ENCODE measurements at places on chromosomes 5 and 9. TPM values are rescaled to one million over a fixed set of nuclear protein-coding genes. Genes with fewer than 3 reads are reported as not detected.
A peak's percentile ranks its signal among the peaks of the same experiment; 100 is the strongest.

GRCh38 chr9:16987026-16987425, 116.6 kb upstream of the BNC2 start:
- no peak overlapping the region for H3K4me3 ChIP-seq
- H3K27ac ChIP-seq = no peak overlapping the region
- no peak for DNase-seq

- no peaks in the 10 kb centered on the region for H3K4me1 ChIP-seq
- H3K27ac ChIP-seq = no peak overlapping the region
- H3K27me3 ChIP-seq = no peaks in the 10 kb centered on the region
These were observed 488.5 kb downstream of the CYLC2 start for GRCh38 chr9:103483471-103484096.

GRCh38 chr5:38837416-38837815, 8.4 kb upstream of the OSMR start:
- no peaks in the 10 kb centered on the region for H3K4me1 ChIP-seq
- no peaks in the 10 kb centered on the region for H3K36me3 ChIP-seq
- H3K27ac ChIP-seq = no peak overlapping the region
- H3K4me3 ChIP-seq = no peak overlapping the region

GRCh38 chr5:72691751-72692150, 124.7 kb upstream of the TNPO1 start:
- H3K27me3 ChIP-seq = peaks cover 36% of the 10 kb centered on the region
- no peak overlapping the region for H3K4me3 ChIP-seq
- H3K36me3 ChIP-seq = no peaks in the 10 kb centered on the region
- no peaks in the 10 kb centered on the region for H3K4me1 ChIP-seq
- no peak overlapping the region for H3K27ac ChIP-seq

DNA sequence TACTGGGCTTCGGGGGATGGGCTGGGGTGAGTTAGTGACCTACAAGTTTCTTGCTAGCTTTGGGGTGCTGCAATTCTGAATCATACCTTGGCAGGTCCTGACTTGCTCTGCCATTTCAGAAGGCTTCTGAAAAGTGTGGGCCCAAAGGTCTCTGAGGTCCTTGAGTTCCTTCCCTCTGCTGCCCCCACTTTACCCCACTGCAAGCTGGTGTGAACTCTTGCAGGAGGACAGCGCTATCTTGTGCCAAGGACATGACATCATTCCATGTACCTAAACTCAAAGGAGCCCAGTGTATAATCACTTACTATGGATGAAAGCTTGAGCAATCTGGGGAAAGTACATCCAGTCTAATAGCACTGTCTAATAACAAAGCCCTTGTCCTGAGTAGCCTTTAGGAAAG, 157.4 kb downstream of the RMI1 start:
- H3K4me1 ChIP-seq = peaks cover 18% of the 10 kb centered on the region
- peaks cover 63% of the 10 kb centered on the region for H3K27me3 ChIP-seq
- no peak overlapping the region for H3K27ac ChIP-seq
- no peaks in the 10 kb centered on the region for H3K36me3 ChIP-seq
- H3K4me3 ChIP-seq = no peak overlapping the region

DNA sequence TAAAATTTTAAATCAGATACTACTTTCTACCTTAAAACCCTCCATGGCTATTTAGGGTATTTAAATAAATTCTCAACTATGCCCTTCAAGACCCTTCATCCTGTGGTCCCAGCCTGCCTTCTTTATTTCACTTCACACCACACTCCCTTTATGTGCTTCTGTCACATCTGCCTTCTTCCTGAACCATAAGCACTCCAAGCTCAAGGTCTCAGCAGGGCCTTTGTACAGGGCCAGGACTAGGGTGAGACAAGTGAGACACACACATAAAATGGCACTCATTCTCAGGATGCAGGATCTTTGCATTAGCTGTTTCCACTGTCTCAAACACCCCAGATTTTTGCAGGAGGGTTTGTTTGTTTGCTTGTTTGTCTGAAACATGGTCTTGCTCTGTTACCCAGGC, 7.6 kb downstream of the ITK start:
- peak overlapping the region; percentile 77 for H3K4me3 ChIP-seq
- peaks cover 40% of the 10 kb centered on the region for H3K36me3 ChIP-seq
- H3K4me1 ChIP-seq = peaks cover 72% of the 10 kb centered on the region
- DNase-seq = no peak
- no peaks in the 10 kb centered on the region for H3K27me3 ChIP-seq
- H3K27ac ChIP-seq = peak overlapping the region; percentile 66

GRCh38 chr9:126721564-126721981, 83.3 kb upstream of the ZBTB43 start:
- peak overlapping the region; percentile 78 for H3K27ac ChIP-seq
- H3K4me1 ChIP-seq = peaks cover 42% of the 10 kb centered on the region
- H3K27me3 ChIP-seq = no peaks in the 10 kb centered on the region
- H3K36me3 ChIP-seq = no peaks in the 10 kb centered on the region

DNA sequence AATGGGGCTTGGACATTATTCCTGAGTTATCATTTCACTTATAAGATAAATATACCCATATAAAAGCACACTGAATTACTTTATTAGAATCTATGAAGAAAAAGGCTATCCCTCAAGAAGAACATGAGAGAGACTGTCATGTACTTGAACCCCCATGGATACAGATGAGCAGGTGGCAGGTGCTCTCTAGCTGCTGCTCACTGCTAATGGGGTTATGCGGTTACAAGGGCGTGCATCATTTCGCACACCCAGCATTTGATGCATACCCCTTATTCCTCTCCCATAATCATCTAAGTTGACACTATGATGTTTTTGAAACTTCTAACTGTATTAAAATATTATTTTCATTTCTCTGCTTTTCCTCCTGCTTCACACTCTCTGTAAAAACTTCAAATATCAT, 16.4 kb downstream of the ITK start:
- H3K27me3 ChIP-seq = no peaks in the 10 kb centered on the region
- H3K36me3 ChIP-seq = peaks cover 51% of the 10 kb centered on the region
- H3K4me1 ChIP-seq = peaks cover 100% of the 10 kb centered on the region
- H3K27ac ChIP-seq = peak overlapping the region; percentile 99
- peak overlapping the region; percentile 87 for H3K4me3 ChIP-seq

DNA sequence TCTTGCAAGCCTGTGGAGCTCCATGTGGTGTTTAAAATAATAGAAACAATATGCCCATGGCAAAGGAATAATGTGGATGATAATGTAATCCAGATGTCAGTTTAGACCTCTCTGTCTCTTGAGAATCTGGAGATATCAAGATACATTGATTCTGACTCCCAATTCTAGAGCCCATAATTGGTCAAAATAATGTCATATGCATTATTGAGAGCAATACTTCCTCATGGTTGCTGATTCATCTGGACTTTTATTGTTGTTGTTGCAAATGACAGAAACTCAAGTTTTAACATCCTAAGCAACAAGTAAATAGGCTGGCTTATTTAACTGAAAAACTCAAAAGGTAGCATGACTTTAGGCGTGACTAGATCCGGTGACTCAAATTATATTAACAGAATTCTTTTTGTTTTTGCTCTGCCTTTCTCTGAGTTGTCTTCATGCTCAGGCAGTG, 152.1 kb downstream of the PCSK1 start:
- peak overlapping the region; percentile 89 for H3K27ac ChIP-seq
- H3K4me1 ChIP-seq = peaks cover 36% of the 10 kb centered on the region
- H3K36me3 ChIP-seq = peaks cover 2% of the 10 kb centered on the region
- no peak for DNase-seq
- peak overlapping the region; percentile 9 for H3K4me3 ChIP-seq

DNA sequence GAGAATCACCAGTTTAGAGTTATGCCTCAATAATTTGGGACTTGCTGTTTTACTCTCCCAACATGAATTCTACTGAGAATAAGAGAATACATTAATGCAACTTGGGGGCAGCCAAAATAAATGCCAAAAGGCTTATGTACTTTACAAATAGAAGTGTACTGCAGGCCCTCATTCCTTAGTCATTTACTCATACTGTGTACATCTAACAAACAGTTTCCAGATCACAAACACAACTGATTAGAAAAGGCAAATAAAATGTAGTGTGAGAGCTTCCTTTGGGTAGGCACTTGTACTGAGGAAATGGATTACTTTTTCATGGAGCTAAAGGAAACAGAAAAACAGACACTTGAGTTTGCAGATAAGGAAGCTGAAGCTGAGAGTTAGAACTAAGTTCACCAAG, 12.6 kb downstream of the ANKDD1B start:
- H3K4me1 ChIP-seq = no peaks in the 10 kb centered on the region
- no peak overlapping the region for H3K4me3 ChIP-seq
- DNase-seq = no peak
- H3K36me3 ChIP-seq = no peaks in the 10 kb centered on the region
- no peak overlapping the region for H3K27ac ChIP-seq

DNA sequence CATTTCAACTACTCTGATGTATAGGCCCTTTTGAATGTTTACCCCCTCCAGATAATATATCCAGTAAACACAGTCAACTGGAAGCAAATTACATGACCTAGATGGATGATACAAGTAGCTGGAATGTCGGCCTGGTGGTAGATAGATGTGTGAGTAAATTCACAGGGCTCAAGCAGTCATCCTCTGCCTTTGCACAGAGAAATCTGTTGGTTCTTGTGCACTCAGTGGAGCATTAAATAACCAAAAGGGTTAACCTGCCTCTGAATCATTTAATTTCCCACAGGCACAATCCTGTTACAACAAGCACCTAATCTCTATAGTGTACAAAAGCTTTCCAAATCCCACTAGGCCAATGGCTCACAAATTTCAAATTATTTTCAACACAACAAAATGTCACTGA, 668.3 kb downstream of the DNAH5 start:
- no peak overlapping the region for H3K27ac ChIP-seq
- no peaks in the 10 kb centered on the region for H3K27me3 ChIP-seq
- H3K36me3 ChIP-seq = no peaks in the 10 kb centered on the region

- no peak overlapping the region for H3K4me3 ChIP-seq
- peaks cover 22% of the 10 kb centered on the region for H3K4me1 ChIP-seq
- DNase-seq = no peak
- H3K27ac ChIP-seq = no peak overlapping the region
- no peaks in the 10 kb centered on the region for H3K27me3 ChIP-seq
These were observed 229.9 kb downstream of the DOCK8 start for GRCh38 chr9:444528-444927.

PDLIM4 gene
- 0.79 TPM for total RNA-seq

DNA sequence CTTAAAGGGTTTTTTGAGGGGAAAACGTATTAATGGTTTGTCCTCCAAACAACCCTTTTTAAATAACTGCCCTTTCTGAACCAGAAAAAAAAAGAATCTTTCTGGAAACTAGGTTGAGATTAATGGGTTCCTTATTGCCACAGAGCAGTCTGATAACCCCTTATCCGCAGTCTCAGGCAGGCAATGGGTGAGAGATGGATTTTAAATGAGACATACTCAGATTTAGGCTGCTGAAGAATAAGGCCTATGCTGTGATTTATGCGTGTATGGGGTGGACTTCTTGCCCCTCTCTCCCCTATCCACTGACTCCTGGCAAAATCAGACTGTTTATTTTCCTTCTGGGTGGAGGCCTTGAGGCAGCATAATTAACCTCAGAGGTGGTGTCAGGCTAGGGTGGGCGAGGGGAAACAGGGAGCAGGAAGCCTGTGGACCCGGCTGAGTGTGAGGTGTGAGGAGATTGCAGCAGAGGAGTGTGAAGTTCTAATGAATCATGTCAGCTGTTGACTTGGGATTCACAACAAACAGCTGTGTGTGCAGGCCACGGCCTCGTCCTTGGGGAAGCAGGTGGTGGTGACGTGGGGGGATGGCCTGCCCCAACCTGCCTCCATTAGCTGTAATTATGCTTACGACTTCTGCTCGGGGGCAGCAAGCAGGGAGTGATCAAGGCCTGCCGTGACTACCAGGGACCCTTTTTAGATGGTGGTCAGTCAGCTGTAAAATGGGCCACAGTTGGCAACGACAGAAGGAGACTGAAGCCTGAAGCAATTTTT, 196.4 kb downstream of the SEMA6A start:
- H3K4me1 ChIP-seq = peaks cover 4% of the 10 kb centered on the region
- H3K36me3 ChIP-seq = peaks cover 1% of the 10 kb centered on the region
- H3K27me3 ChIP-seq = no peaks in the 10 kb centered on the region
- DNase-seq = no peak

DNA sequence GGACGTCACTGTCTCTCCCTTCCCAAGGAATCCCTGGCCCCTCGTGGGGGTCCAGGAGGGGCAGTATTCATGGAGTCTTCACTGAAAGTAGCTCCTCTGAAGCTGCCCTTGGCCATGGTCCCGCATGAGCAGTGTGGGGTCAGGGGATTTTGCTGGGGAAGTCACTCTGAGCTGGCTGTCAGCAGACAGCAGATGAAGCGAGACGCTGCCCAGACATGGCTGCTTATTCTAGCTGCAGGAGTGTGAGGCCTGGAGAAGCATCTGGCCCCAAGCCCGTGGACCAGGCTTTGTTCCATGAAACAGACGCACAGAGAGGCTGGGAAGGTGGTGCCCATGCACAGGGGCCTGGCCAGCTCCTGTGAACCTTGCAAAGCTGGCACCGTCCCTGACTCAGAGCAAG, 21.5 kb upstream of the ASS1 start:
- H3K36me3 ChIP-seq = no peaks in the 10 kb centered on the region
- no peak for DNase-seq
- H3K27me3 ChIP-seq = no peaks in the 10 kb centered on the region
- no peak overlapping the region for H3K4me3 ChIP-seq

DNA sequence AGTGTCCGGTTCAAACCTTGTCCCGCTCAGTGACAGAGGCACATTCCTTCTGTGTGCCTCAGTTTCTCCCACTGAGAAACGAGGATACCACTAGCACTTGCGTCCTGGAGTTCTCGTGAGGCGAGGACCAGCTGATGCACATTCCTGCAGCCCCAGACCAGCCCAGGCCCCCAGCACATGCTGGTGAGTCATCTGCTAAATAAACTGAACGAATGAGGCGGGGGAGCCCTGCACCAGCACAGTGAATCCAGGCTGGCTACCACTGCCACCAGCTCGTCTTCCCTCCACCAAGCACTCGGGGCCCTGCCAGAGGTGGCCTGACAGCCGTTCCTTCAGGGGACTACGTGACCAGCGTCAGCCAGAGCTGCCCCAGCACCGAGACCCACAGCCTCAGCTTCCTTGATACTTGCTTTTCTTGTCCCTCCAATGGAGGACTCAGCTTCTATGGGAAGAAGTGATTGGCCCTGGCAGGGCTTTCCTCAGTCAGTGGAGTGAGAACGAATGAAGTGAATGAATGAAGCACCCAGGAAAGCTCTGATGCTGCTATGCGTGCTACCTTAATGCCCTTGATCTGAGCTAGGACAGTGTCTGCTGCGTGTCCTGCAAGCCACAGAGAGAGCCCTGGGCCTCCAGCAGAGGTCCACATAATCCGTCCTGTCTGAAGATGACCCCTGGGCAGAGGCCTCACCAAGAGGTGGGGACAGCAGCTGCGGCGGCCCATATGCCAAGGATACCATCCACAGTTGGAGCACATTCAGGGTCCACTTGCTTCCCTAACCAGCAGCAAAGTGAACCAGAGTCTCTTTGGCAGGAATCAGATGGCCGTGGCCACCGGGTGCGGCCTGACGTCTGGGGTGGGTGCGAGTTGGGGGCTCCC, 13.5 kb upstream of the BARX1 start:
- H3K36me3 ChIP-seq = no peaks in the 10 kb centered on the region
- no peak for DNase-seq
- peaks cover 7% of the 10 kb centered on the region for H3K27me3 ChIP-seq
- no peak overlapping the region for H3K27ac ChIP-seq
- no peak overlapping the region for H3K4me3 ChIP-seq

Measured in activated T-cell treated with anti-CD3 and anti-CD28 coated beads, Interleukin-2, amount 50 U/mL, for 72 hours (primary cell).